ENCODE measurements at places on chromosomes 1 and 21. TPM values are rescaled to one million over a fixed set of nuclear protein-coding genes. Genes with fewer than 3 reads are reported as not detected.

PALMD gene
- total RNA-seq = 140 TPM

PDE4DIP gene
- 19.7 TPM for total RNA-seq

OPRD1 gene
- not detected for total RNA-seq

NUDT4B gene
- not detected for total RNA-seq

LRRIQ3 gene
- 1.1 TPM for total RNA-seq

VHLL gene
- total RNA-seq = 0.73 TPM

VWA1 gene
- total RNA-seq = 6.1 TPM

TNFSF4 gene
- total RNA-seq = 59.6 TPM

ANKRD65 gene
- 0.38 TPM for total RNA-seq

HES2 gene
- 13.3 TPM for total RNA-seq

ADAMTS5 gene
- not detected for total RNA-seq

ATP13A2 gene
- 52.3 TPM for total RNA-seq

PAQR7 gene
- total RNA-seq = 8.4 TPM

GBP7 gene
- total RNA-seq = not detected

VANGL2 gene
- not detected for total RNA-seq

MRPL24 gene
- total RNA-seq = 77.7 TPM

IBA57 gene
- 7.7 TPM for total RNA-seq

MX1 gene
- 4.3 TPM for total RNA-seq

HES4 gene
- 32.0 TPM for total RNA-seq

CENPF gene
- 72.9 TPM for total RNA-seq

OLFML2B gene
- total RNA-seq = 0.51 TPM

SELENBP1 gene
- total RNA-seq = 18.0 TPM

PLEKHM2 gene
- total RNA-seq = 67.5 TPM

HPDL gene
- total RNA-seq = 5.6 TPM

PDIK1L gene
- total RNA-seq = 5.6 TPM

HNRNPCL1 gene
- total RNA-seq = not detected

TRAF3IP3 gene
- not detected for total RNA-seq

CLCA2 gene
- 0.11 TPM for total RNA-seq

CHI3L2 gene
- total RNA-seq = not detected

CTPS1 gene
- total RNA-seq = 65.8 TPM

HES3 gene
- total RNA-seq = not detected

C1orf87 gene
- not detected for total RNA-seq

TCHHL1 gene
- total RNA-seq = not detected

GCSAML gene
- total RNA-seq = not detected

DNAJC28 gene
- total RNA-seq = 1.0 TPM

LORICRIN gene
- not detected for total RNA-seq

LYST gene
- total RNA-seq = 8.9 TPM

GRHL3 gene
- not detected for total RNA-seq

CR1 gene
- total RNA-seq = not detected

LRRC38 gene
- not detected for total RNA-seq

TGFB2 gene
- 31.5 TPM for total RNA-seq

TNFRSF1B gene
- 65.9 TPM for total RNA-seq

GSTM4 gene
- 5.5 TPM for total RNA-seq

GNG4 gene
- total RNA-seq = not detected

DDAH1 gene
- 72.0 TPM for total RNA-seq

SPRR2B gene
- not detected for total RNA-seq

PKLR gene
- not detected for total RNA-seq

DPT gene
- not detected for total RNA-seq

IL10 gene
- not detected for total RNA-seq

UBE2Q1 gene
- total RNA-seq = 85.4 TPM

EPS8L3 gene
- total RNA-seq = not detected

SLC35D1 gene
- 6.1 TPM for total RNA-seq

TP73 gene
- not detected for total RNA-seq

All from endothelial cell of umbilical vein (primary cell).